Left lung (tissue), 14 donors: ENCODE measurements at places on chromosomes 13 and 19. TPM values are rescaled to one million over a fixed set of nuclear protein-coding genes. Genes with fewer than 3 reads are reported as not detected.
A peak's percentile ranks its signal among the peaks of the same experiment; 100 is the strongest.

The ETV2 gene
- 2.4 TPM for polyA plus RNA-seq

GRCh38 chr19:17475541-17476115 lies 5.3 kb downstream of the SLC27A1 start:
- DNase-seq = peak; percentile 72

The COL5A3 gene
- polyA plus RNA-seq = 5.0 TPM

DNA sequence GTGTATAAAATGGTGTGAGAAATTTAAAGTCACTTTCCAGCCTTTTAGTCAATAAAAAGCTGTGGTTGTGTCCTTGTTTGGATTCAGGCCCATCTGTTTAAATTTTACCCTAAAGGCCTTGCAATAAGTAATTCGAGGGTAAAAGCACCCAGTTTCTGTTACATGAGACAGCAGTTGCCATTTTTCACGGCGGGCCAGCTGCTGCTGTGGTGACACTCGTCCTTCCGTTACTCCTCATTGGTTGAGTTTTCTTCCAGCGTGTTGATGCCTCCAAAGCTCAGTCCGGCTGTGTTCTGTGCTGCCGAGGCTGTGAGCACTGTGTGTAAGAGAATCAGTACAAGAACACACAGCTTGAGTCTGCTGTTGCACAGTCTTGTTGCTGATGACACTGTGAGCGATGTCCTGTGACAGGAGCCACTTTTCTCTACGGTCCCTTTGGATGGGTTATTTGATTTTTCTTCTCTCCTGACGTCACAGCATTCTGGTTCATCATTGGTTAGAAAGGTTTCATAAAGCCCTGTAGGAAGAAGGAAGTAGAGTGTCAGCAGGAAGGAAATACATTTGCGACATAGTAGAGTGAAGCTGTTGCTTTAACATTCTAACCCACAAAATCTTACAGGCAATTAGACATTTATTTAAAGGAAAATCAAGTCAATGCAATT lies 602.5 kb upstream of the ARGLU1 start:
- no peak for DNase-seq

DNA sequence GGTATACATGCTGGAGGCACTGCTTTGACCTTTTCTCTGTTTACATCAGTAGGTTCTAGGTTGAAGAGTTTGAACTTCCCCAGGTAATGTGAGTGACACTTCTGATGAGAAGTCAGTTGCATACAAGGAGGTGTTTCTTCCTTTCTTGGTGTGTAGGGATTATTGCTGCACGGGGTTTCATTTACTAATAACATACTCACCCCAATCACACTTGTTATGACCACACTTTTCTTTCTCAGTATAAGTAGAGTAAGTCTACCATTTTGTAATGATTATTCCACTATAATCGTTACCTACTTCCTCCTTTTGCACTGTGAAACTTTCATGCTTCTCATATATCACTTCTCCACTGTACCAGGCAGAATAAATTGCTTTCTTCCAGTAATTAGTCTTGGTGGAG lies 138.0 kb downstream of the TNFSF13B start:
- no peak for DNase-seq

DNA sequence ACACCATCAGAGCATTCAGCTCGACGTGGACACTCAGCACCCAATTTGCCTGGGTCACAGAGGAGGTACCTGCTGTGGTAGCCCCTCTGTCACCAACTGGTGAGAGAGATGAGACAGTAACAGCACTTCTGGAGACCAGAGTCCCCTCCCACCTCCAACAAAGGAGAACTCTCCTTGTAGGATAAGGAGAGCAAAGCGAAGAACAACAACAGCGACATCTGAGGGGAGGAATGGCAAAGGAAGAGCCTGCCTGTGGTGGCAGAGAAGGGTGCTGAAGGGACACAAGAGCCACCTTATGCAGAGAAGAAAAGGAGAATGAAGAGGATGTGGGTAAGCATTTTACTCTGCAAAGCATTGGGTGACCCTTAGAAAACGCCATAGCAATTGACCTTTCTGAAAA lies 167.8 kb downstream of the ABCC4 start:
- no peak for DNase-seq
